HFF-Myc (cell line): ENCODE measurements at places on chromosomes 13 and 19.

DNA sequence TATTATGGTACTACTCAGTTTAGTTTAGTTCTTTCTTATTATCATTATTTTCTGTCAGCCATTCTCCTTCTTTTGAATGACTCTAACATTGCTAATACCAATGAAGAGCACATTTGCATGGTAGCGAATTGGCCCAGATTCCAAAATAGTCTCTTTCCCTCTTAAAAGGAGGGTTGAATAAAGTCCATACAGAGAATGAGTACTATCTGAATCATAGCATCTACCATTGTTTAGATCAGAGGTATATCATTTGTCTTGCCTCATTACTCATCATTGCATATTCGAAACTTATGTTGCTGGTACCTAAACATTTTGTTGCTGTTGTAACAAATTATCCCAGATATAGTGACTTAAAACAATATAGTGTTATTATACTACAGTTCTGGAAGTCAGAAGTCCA lies 1235.3 kb upstream of the ATXN8OS start:
- DNase-seq, result no peak

GRCh38 chr13:52195401-52195837 lies 36.0 kb upstream of the NEK3 start:
- DNase-seq, result peak; percentile 48

GRCh38 chr13:51704399-51705313 lies 99.3 kb downstream of the DHRS12 start:
- no peak for DNase-seq

DNA sequence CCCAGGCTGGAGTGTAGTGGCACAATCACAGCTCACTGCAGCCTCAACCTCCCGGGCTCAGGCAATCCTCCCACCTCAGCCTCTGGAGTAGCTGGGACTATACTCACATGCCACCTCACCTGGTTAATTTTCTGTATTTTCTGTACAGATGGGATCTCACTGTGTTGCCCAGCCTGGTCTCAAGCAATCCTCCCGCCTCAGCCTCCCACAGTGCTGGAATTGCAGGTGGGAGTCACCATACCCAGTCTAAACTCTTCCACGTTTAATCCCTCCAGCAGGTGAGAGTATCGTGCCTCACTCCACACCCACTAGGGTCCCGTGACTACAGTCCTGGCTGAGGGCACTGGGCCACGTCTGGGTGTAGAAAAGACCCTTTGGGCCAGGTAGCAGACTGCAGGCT lies 16.5 kb downstream of the BCAT2 start:
- no peak for DNase-seq

DNA sequence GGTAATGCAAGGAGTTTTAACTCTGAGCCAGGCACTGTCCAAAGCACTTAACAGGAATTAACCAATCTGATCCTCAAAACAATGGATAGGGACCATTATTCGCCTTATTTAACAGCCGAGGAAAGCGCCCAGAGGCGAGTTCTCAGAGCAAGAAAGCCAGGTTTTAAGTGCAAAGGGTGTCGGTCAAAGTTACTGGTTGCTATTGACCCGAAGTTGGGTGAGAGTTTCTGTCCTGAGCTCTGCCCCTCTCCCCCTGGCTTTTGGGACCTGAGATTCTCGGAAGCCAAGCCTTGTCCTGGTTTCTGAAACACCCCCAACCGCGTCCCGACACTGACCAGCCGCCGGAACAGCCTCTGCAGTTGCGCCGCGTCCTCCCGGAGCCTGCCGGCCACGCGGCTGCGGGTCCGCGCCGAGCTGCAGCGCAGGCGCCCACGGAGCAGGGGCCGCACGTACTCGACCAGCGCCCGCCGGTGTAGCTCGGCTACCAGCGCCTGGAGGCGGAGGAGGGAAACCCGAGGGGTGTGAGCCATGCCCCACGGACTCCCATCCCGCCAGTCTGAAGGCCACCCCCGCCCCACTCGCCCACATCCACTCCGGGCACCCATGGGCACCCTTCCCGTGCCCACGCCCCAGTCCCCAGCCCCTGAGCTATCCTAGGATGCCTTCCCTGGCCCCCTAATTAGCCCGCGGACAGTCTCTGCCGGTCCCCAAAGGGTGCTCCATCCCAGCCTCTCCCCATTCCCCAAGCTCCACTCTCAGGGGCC lies 27.8 kb downstream of the EXOC3L2 start:
- no peak for DNase-seq

DNA sequence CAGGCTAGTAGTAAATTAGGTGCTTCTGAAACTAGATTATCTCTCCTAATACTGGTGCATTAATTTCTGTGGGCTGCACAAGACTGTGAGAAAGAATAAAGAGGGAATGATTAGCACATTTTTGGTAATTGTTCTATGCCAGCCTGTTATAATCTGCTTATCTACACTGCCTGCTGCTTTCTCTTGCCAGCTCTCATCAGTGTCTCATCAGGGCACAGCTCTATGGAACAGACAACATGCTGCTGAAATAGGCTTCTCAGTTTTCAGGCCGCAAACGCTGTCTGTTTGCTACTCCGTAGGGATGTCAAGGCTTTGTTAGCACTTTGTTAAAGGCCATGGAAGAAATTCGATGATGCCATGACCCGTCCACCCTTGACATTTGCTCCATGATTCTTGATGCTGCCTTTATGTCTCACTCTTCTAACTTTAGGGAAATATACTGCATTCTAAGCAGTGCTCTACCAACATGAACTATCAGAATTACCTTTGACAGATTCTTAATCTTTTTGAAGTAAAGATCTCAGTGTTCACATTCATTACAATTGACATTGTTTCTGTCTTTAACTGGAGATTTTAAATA lies 84.0 kb upstream of the PRR20A start:
- no peak for DNase-seq

GRCh38 chr13:44822291-44822690 lies 167.0 kb downstream of the NUFIP1 start:
- no peak for DNase-seq
